ENCODE measurements at places on chromosomes 2 and 18. TPM values are rescaled to one million over a fixed set of nuclear protein-coding genes. Genes with fewer than 3 reads are reported as not detected.

DNA sequence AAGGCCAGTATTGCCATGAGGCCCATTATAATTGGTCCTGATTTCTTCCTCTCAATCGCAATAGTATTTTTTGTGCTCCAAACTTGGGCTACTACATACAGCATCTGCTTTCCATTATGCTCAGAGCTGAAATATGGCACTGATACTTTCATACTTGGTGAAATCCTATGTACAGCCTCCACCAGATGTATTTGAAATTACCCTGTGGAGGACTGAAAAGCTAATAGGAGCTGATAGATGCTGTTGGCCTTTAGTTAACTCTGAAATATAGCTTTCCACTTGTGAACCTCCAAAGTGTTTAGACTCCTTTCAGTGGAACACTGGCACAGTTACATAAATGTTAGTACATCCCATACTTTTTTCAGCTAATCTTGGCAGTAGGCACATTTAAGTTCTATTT lies 205.7 kb downstream of the NEDD4L start:
- no peak for DNase-seq
- no peak overlapping the region for H3K4me3 ChIP-seq
- H3K36me3 ChIP-seq: no peaks in the 10 kb centered on the region
- no peak overlapping the region for H3K27ac ChIP-seq
- no peaks in the 10 kb centered on the region for H3K27me3 ChIP-seq

DNA sequence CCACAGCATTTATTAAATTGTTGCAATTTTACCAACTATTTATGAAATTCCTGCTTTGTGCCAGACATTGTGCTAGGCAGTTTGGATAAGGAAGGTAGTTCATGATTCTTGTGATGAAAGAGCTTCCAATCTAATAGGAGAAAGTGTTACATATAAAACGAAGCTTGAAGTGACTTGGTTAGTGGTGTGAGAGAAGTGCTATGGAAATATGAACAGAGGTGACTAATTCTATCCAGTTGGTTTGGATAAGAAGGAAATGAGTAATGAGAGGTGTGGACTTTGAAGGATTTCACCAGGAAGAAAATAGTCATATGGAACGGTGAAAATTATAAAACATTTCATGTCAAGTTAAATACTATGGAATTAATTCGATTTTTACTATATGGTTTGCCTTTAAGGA lies 48.6 kb downstream of the EML6 start:
- H3K27me3 ChIP-seq: no peaks in the 10 kb centered on the region
- no peak overlapping the region for H3K27ac ChIP-seq
- no peak overlapping the region for H3K4me3 ChIP-seq
- H3K36me3 ChIP-seq: no peaks in the 10 kb centered on the region
- no peaks in the 10 kb centered on the region for H3K4me1 ChIP-seq

DNA sequence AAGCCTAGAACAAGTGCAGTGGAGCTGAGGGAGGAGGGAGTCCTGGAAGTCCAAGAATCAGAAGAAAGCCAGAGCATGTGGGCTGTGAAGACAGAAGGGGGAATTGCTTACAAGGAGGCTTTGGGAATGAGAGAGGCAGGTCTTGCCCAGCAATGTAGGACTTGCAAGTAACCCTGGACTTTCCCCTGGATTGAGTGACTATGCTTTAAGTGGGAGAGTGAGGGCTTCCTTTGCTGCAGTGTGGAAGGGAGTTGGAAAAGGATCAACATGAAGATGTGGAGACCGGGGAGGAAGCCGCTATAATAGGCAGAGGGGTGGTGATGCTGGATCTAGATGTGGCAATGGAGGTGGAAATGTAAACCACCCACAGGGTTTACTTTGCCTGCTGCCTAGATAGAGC lies 13.8 kb upstream of the SCYGR1 start:
- H3K36me3 ChIP-seq: no peaks in the 10 kb centered on the region
- DNase-seq: no peak
- no peak overlapping the region for H3K27ac ChIP-seq
- H3K27me3 ChIP-seq: no peaks in the 10 kb centered on the region

GRCh38 chr18:12391487-12392165 lies 14.6 kb upstream of the AFG3L2 start:
- H3K4me3 ChIP-seq: no peak overlapping the region
- no peaks in the 10 kb centered on the region for H3K36me3 ChIP-seq
- H3K27me3 ChIP-seq: no peaks in the 10 kb centered on the region
- no peaks in the 10 kb centered on the region for H3K4me1 ChIP-seq
- peak; percentile 37 for DNase-seq

- no peaks in the 10 kb centered on the region for H3K36me3 ChIP-seq
- H3K27me3 ChIP-seq: no peaks in the 10 kb centered on the region
- H3K4me3 ChIP-seq: no peak overlapping the region
- H3K4me1 ChIP-seq: no peaks in the 10 kb centered on the region
- no peak overlapping the region for H3K27ac ChIP-seq
- DNase-seq: no peak
Measured at GRCh38 chr18:36977121-36977520, 148.2 kb downstream of the KIAA1328 start.

GRCh38 chr2:126399001-126399400 lies 257.0 kb upstream of the GYPC start:
- H3K27ac ChIP-seq: no peak overlapping the region
- H3K4me3 ChIP-seq: no peak overlapping the region
- H3K4me1 ChIP-seq: no peaks in the 10 kb centered on the region
- no peaks in the 10 kb centered on the region for H3K36me3 ChIP-seq

- no peak overlapping the region for H3K4me3 ChIP-seq
- no peak for DNase-seq
- H3K27me3 ChIP-seq: no peaks in the 10 kb centered on the region
- H3K36me3 ChIP-seq: no peaks in the 10 kb centered on the region
- no peak overlapping the region for H3K27ac ChIP-seq
Measured at GRCh38 chr2:240795916-240796510, 24.0 kb downstream of the KIF1A start.

DNA sequence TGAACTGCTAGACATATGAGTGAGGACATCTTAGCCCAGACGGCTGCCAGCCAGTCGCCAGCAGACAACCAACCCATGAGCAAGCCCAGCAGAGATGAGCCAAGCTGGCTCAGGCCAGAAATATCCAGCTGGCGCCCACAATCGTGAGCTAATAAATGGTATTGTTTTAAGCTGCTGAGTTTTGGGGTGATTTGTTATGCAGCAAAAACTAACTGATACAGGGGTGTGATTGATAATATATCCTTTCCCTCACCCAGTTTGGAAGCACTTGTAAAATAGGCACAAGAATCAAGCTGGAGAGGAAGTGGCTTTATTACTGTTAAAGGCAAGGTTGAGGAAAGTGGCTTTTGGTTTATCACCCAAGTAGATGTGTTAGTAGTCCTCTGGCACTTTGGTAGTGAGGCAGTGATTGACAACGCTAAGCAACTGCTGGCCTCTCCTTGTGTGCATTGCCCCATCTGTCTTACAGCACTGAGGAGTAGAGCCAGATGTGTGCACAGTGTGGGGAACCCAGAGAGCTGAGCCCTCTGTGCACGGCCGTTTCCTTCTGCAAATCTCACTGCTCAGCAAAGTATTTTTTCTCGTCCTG lies 110.1 kb downstream of the MYO1B start:
- no peak for DNase-seq
- H3K27me3 ChIP-seq: no peaks in the 10 kb centered on the region
- H3K27ac ChIP-seq: no peak overlapping the region
- H3K36me3 ChIP-seq: no peaks in the 10 kb centered on the region
- H3K4me1 ChIP-seq: no peaks in the 10 kb centered on the region

DNA sequence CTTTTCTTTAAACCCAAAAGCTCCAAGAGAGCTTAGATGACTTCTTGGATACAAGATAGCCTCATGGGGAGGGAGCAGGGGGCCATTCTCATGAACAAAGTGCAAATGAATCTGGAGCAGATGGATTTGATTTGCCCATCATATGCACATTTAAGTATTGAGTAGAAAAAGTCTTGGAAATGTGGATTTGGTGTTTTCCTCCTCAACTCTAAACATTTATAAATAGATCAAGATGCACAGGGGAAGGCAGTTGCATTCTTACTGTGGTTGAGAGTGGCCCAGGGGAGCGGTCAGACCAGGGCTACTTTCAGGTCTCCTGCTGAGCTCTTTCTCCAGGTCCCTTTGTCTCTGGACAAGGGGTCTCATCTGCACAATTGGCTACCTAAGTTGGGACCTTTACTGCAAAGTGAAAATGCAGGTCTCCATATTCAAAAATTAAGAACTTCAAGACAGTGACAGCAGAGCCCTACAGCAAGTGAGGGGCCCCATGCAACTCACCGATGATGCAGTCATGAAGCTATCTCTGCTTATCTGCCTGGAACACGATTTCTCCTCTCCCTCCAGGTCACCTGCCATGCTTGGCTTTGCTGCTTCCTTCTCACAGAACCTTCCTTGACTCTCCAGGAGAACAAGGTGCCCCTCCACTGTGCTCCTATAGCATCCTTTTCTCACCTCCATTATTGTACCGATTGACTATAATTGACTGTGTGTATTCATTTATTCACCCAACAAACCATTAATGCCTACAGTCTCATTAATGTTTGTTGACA lies 145.4 kb downstream of the LPIN1 start:
- DNase-seq: no peak
- H3K4me3 ChIP-seq: no peak overlapping the region
- H3K36me3 ChIP-seq: no peaks in the 10 kb centered on the region
- H3K27ac ChIP-seq: no peak overlapping the region
- H3K27me3 ChIP-seq: no peaks in the 10 kb centered on the region
- no peaks in the 10 kb centered on the region for H3K4me1 ChIP-seq

DNA sequence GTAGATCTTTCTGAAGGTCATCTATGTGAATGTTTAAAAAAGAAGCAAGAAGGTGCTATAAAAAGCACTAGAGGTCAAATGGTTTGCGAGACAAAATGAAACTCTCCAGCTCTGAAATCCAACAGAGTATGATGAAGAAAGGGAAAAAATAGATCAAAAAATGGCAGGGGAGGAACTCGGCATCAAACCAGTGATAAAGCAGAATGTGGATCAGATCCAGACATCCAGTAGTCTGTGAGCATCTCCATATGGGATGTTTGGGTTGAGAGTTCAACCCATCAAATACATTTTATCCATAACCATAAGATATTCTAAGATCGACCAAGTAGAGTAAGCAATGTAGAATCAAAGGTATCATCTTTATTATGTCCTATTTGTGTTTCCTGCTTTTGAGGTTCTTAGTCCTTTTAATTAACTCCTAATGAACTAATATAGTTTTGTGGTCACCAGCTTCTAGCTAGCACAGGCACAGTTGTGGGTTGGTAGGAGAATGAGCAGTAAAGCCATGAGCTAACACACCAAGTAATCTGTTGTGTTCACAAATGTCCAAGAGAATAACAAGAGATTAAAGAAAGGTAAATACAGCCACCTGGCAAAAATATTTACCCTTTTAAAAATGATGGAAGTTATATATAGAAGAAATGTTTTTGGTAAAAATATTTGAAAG lies 160.9 kb downstream of the NEDD4L start:
- H3K27ac ChIP-seq: peak overlapping the region; percentile 39
- no peaks in the 10 kb centered on the region for H3K4me1 ChIP-seq
- no peak overlapping the region for H3K4me3 ChIP-seq
- H3K27me3 ChIP-seq: no peaks in the 10 kb centered on the region
- DNase-seq: no peak

GRCh38 chr18:68992719-68993482 lies 195.0 kb downstream of the CCDC102B start:
- H3K4me1 ChIP-seq: no peaks in the 10 kb centered on the region
- no peaks in the 10 kb centered on the region for H3K27me3 ChIP-seq
- H3K4me3 ChIP-seq: no peak overlapping the region
- no peak for DNase-seq
- H3K36me3 ChIP-seq: no peaks in the 10 kb centered on the region

- no peaks in the 10 kb centered on the region for H3K27me3 ChIP-seq
- no peaks in the 10 kb centered on the region for H3K36me3 ChIP-seq
- no peak overlapping the region for H3K27ac ChIP-seq
Measured at GRCh38 chr18:34048423-34048822, 176.3 kb downstream of the NOL4 start.

DNA sequence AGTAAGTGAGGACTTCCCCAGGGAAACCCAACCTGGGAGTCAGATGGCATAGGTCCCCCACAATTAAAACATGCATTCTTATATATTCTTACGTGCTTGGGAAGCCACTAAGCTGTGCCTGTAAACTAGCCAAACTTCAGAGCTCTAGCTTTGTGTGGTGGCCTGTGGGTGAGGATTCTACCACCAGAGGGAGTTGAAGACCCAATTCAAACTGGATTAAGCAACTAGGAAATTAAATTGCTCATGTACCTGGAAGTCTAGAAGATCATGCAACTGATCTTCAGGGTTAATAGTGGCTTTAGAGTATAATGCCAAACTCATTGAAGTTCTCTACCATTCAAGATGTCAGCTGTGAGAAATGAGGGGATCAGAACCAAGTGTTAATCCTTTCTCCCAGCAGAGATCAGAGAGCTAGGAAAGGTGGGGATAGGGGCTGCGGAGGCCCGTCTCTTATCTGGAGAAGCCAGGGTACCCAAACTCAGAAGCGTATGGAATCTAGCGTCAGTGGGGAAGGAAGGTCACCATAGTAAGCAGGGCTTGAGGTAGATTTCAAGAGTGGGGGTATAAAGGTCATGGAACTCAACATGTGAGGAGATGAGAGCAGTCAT lies 53.2 kb upstream of the CCDC85A start:
- H3K36me3 ChIP-seq: no peaks in the 10 kb centered on the region
- no peaks in the 10 kb centered on the region for H3K27me3 ChIP-seq
- H3K27ac ChIP-seq: no peak overlapping the region
- DNase-seq: no peak
- no peak overlapping the region for H3K4me3 ChIP-seq

GRCh38 chr18:12291161-12291560 lies 16.9 kb upstream of the TUBB6 start:
- H3K27me3 ChIP-seq: peaks cover 4% of the 10 kb centered on the region
- H3K4me1 ChIP-seq: peaks cover 17% of the 10 kb centered on the region
- no peak overlapping the region for H3K4me3 ChIP-seq
- no peak for DNase-seq
- no peak overlapping the region for H3K27ac ChIP-seq

DNA sequence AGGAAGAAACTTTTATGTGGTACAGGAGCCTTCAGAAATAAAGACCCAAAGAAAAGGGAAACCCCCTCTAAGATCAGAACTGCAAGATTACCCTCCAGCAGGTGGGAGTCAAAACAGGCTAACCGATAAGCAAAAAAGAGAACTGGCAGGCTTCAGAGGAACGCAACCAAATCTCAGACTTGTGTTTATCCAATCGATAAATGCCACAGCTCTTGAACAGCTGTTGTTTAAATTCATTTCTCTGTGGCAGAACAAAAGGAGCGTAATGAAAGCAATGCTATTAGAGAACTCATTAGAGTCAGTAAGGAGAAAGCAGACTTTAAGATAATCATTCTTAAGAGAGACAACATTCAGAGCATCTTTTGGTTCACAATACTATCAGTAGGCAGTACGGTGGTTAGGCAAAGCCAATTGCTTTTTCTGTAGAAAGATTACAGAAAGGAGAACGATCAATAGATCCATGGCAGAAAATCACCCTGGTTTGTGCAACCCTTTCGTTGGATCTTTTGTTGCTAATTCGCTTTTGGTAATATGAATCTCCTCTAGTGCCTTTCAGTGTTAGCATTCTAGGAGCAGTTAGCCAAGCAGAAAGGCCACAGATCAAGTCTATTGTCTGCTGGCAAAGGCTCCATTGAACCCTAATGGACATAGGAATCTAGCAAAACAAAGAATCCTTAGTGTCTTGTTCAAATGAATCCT lies 476.4 kb upstream of the CHST9 start:
- no peaks in the 10 kb centered on the region for H3K4me1 ChIP-seq
- H3K4me3 ChIP-seq: no peak overlapping the region
- no peak for DNase-seq
- H3K36me3 ChIP-seq: no peaks in the 10 kb centered on the region

C2orf80 gene
- not detected for polyA plus RNA-seq

GLI2 gene
- 0.30 TPM for polyA plus RNA-seq

HES6 gene
- 3.7 TPM for polyA plus RNA-seq

ZNF396 gene
- polyA plus RNA-seq: 0.72 TPM

CD28 gene
- 0.08 TPM for polyA plus RNA-seq

RIT2 gene
- not detected for polyA plus RNA-seq

REG3A gene
- 1.3 TPM for polyA plus RNA-seq

PROKR1 gene
- polyA plus RNA-seq: 0.08 TPM

SLC30A3 gene
- polyA plus RNA-seq: 9.2 TPM

HTR2B gene
- 0.25 TPM for polyA plus RNA-seq
